Placental epithelial cell (primary cell): ENCODE measurements at places on chromosomes 1 and 21. TPM values are rescaled to one million over a fixed set of nuclear protein-coding genes. Genes with fewer than 3 reads are reported as not detected.

CTH gene
- total RNA-seq: 3.1 and 7.2 TPM in 2 replicates

SPRR1A gene
- not detected in 2 replicates for total RNA-seq

PKN2 gene
- 47.8 and 72.6 TPM in 2 replicates for total RNA-seq

FGR gene
- total RNA-seq: under 0.01 TPM in 1 of 2 replicates, not detected in the other

ELF3 gene
- total RNA-seq: 6.3 and 6.7 TPM in 2 replicates

FCRL3 gene
- not detected in 2 replicates for total RNA-seq

TDRD10 gene
- total RNA-seq: not detected in 2 replicates

LGR6 gene
- 0.76 and 2.4 TPM in 2 replicates for total RNA-seq

CYP4A22 gene
- total RNA-seq: not detected in 2 replicates

OR14I1 gene
- 0.76 TPM in 1 of 2 replicates, not detected in the other for total RNA-seq

KRTAP19-3 gene
- not detected in 2 replicates for total RNA-seq

OR2AK2 gene
- total RNA-seq: not detected in 2 replicates

RGS4 gene
- total RNA-seq: 0.79 and 1.2 TPM in 2 replicates

NBPF3 gene
- total RNA-seq: 8.2 and 13.9 TPM in 2 replicates

RGS1 gene
- not detected in 2 replicates for total RNA-seq

OR13G1 gene
- not detected in 2 replicates for total RNA-seq

CRP gene
- total RNA-seq: under 0.01 TPM in 1 of 2 replicates, not detected in the other

TNFSF4 gene
- 0.79 and 2.8 TPM in 2 replicates for total RNA-seq

PROK1 gene
- total RNA-seq: 0.11 TPM in 1 of 2 replicates, not detected in the other

E2F2 gene
- total RNA-seq: 0.54 and 1.6 TPM in 2 replicates

BRDT gene
- total RNA-seq: not detected in 2 replicates
